ENCODE measurements at places on chromosomes 6 and 20.

GRCh38 chr6:73236144-73236750 is 11.0 kb upstream of the KHDC1L start:
- no peak for DNase-seq

DNA sequence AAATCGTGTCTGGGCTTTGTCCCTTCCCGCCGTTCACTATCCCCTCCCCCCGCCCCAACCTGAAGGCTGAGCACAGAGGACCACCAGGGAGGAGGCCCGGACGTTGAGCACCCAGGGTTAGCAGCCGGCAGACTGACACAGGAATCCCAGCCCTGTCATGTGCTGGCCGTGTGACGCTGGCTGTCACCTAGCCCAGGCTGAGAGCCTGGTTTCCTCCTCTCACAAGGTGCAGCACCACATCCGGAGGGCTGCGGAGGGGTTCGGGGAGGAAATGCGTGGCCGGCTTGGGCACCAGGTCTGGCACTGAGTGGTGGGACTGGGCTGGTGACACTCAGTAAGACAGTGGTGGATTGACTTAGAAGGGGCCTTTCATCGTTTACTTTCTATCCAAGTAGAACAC is 4.6 kb upstream of the LSM14B start:
- peak; percentile 51 for DNase-seq

DNA sequence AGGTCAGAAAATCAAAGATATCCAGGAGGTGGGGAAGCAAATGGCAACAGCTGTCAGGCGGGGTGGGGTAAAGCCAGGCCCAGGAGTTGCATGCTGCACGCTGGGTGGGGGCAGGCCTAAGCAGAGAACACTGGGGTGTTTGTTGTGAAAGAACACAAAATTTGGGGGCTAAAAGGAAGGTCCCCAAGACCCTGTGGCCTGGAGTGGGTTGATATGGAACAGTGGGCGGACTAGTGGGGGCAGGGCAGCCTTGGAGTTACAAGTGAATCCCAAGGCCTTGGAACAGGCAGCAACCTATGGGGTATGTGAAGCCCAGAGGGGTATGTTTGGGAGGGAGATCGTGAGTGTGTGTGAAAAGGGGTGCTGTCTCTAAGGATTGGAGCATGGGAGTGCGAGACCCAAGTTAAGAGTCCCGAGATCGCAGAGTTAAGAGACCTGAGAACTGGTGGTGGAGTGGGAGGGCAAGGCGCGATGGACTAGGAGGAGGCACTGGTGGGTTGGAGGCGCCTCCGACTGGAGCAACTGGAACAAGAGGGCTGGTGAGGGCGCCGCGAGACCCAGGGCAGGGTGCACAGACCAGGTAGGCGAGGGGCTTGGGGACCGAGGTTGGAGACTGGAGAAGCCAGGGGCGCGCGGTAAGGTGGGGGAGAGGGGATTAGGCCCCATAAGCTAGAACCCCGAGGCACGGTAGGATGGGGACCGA is 658 bp downstream of the CUL7 start:
- DNase-seq: no peak

DNA sequence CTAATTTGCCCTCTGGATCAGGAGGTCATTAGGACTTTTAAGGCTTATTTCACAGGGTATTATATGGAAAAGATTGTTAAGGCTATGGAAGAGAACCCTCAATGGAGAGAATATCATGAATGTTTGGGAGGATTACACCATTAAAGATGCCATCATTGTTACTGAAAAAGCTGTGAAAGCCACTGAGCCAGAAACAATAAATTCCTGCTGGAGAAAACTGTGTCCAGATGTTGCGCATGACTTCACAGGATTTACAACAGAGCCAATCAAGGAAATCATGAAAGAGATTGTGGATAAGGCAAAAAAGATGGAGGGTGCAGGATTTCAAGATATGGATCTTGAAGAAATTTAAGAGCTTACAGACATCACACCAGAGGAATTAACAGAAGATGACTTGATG is 798.3 kb upstream of the SLC35B3 start:
- no peak for DNase-seq

DNA sequence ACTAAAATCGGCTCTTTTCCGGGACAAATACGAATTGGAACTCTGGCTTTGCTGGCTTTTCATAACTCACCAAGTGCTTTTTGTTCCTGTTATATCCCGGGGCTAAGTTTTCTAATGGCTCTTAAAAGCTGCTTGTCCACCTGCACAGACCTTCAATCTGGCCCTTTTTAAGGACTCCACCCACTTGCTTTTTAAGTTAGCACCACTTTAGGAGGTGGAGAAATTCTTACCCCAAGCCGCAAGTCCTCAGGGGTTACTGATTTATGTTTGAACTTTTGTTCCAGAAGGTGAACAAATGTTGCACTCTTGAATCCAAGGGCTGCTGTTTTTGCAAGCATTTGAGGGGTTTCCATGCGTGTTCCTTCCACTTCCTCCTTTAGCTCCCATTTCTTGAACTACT is 37.8 kb downstream of the FAM184A start:
- no peak for DNase-seq

DNA sequence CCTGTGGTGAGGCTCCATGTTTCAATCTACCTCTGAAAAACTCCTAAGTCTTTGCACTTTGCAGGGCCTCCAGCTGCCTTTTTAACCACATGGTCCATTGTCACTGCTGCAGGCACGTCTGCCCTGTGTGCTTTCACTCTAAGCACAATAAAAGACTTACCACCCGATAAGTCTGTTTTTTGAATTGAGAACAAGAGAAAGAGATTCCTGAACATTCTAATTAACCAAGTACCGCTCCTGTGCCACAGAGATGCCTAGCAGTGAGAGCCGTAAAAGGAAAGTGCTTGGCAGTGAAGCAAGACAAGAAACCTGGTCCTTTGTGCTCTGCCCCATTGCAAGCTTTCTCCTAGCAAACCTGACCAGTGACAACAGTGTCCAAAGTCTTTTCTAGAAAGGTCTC is 487.6 kb upstream of the FLRT3 start:
- no peak for DNase-seq

DNA sequence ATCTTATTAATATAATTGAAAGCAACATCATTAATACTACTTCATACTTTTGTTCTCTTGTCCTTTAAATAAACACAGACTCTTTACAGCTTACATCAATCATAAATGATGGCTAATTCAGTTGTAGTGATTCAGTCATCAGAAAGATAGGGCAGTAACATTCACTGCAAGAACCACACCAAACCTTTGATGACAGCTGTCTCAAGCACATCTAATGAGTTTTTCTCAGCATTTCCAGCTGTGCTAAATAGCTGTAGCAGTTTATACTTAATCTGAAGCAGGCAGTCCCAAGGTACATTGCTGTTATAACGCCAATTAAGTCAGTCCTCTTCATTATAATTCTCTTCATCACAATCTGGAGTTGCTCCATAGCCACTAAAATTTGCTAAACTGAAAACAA is 45.7 kb downstream of the PREP start:
- no peak for DNase-seq

DNA sequence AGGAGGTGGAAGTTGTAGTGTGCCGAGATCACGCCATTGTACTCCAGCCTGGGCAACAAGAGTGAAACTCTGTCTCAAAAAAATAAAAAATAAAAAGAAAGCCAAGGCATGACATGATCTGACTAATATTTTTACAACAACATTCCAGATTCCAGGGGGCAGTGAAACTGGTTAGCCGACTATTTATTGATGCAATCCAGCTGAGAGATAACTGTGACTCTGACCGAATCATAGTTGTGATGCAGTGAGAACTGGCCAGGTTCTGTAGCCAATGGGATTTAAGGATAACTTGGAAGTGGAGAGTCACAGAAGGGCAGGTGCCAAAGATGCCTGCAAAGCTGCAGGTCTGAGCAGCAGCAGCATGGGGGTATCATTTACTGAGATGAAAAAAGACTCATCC is 82.9 kb upstream of the TSHZ2 start:
- DNase-seq: no peak

GRCh38 chr6:43846556-43846955 is 76.5 kb downstream of the VEGFA start:
- no peak for DNase-seq

DNA sequence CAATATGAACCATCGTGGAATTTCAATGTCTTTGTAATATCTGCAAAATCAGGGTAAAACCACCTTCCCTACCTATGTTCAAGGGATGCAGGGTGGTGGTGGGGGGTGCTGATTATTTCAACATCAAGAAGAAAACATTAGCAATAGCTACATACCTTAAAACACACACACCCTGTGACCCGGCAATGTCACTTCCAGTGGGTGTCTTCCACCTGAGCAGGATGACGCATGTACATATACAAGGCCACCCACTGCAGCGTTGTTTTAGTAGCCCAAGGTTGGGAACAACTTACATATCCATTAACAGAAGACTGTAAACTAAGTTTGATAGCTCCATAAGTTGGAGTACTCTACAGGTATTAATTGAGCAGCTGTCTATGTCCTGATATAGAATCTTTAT is 62.6 kb upstream of the SIRPG start:
- DNase-seq: no peak

GRCh38 chr6:16669227-16669626 is 92.0 kb downstream of the ATXN1 start:
- peak; percentile 70 for DNase-seq

- peak; percentile 12 for DNase-seq
These were observed 12.3 kb upstream of the HDDC2 start for GRCh38 chr6:125314009-125314581.

GRCh38 chr20:9686001-9686400 is 152.9 kb downstream of the PAK5 start:
- DNase-seq: no peak

DNA sequence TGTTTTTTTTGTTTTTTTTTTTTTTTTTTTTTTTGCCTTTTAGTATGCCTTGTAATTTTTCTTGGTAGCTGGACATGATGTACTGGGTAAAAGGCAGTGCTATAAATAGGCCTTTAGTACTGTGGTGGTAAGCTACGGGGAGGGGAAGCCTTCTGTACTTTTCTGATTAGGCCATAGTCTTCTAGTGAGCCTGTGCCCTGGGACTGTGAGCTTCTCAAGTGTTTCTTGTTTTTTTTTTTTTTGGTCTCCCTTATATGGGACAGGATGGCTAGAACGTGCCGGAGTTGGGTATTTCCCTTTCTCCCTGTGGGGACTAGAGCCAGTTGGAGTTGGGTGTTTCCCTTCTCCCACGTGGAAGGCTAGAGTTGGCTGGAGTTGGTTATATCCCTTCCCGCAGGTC is 59.4 kb upstream of the PRELID3B start:
- no peak for DNase-seq

DNA sequence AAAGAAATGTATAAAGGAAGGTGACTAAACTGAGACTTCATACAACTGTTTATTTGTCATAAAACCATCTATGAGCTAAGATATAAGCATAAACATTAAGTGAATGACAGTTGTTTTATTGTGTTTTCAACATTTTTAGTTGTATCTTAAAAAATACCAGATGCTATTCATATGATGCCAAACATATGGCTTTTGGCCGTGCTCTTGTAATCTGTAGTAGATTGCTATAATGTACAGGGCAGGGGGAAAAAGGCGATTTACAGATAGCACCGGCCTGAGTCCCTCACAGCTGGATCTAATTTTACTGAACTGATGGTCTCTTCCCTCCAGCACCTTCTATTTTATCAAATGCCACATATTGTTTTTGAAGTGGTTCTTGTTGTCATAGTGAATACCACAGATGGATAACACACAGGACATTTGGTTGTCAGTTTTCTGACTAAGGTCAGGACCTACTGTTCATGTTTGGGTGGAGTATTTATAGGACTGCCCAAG is 48.2 kb downstream of the CENPW start:
- DNase-seq: no peak

GRCh38 chr6:70651326-70651905 is 16.3 kb upstream of the SMAP1 start:
- DNase-seq: peak; percentile 37

DNA sequence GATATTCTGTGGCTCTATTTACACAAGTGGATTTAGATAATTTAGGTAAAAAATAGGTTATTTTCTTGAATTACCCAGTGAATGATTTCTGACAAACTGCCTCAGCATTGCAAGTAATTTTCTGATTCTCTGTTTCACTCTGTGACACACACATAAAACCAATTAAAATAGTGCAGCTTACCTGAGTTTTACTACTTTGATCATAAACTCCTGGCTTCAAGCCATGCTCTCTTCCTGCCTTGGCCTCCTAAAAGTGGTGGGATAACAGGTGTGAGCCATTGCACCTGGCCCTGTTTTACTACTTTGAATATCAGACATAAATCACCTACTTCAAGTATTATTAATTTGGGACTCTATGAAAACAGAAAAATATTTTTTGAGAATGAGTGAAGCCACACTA is 462.9 kb downstream of the ADGRB3 start:
- no peak for DNase-seq

DNA sequence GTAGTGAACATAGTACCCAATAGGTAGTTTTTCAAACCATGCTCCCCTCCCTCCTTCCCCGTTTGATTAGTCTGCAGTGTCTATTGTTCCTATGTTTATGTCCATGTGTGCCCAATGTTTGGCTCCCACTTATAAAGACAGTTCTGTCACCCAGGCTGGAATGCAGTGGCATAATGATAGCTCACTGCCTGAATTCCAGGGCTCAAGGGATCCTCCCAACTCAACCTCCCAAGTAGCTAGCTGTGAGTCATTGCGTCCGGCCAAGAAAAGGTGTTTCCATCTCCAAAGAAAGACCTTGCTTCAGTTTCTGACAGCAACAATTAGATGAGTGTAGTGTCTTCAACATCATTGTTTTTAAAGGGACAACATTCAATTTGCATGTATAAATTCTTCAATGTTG is 131.1 kb upstream of the CEP162 start:
- DNase-seq: no peak

- no peak for DNase-seq
These were observed 105.9 kb upstream of the CDYL start for GRCh38 chr6:4670290-4670689.

GRCh38 chr20:56976336-56976735 is 290.1 kb downstream of the BMP7 start:
- DNase-seq: no peak

GRCh38 chr6:109323241-109323640 is 59.0 kb downstream of the CD164 start:
- DNase-seq: no peak

All from stimulated activated CD4-positive, alpha-beta T cell treated with anti-CD3 and anti-CD28 coated beads, Interleukin-1b, Interleukin-23, amount 100 ng/mL, for 48 hours (primary cell).